ENCODE measurements at places on chromosomes 12 and 14.
A peak's percentile ranks its signal among the peaks of the same experiment; 100 is the strongest.

DNA sequence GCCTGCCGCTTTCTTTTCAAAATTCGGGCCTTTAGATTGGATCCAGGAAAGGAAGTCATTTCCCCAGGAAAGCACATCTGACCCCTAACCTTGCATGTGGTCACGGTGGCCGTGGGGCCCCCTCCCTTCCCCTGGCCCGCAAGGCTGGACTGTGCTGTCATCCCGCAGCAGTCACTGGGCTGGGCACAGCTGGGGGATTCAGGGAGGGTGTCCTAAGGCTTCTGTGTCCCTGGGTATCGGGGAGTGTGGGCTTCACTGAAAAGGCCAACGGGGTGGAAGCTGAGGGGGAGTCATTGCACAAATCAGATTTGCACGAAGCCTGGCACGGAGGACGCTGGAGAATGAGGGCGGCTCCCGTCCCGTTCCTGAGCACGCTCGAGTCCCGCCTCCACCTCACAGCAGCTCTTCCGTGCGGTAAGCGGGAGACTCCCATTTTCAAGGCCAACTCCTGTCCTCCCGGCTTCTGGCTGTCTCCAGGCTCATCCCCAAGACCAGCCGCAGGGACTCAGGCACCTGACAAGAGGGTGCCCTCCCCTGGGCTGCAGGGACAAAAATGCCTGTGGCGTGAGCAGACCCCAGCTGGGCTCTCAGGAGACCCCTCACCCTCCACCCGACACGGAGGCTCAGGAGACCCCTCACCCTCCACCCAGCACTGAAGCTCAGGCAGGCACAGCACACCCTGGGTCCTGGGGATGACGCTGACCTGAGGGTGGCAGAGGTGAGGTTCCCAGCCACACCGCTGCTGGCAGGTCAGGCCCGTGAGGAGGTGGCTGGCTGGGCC, 9.6 kb downstream of the XRCC3 start:
- no peak for DNase-seq

GRCh38 chr12:91877022-91877421, 268.6 kb downstream of the BTG1 start:
- DNase-seq, result peak; percentile 47

DNA sequence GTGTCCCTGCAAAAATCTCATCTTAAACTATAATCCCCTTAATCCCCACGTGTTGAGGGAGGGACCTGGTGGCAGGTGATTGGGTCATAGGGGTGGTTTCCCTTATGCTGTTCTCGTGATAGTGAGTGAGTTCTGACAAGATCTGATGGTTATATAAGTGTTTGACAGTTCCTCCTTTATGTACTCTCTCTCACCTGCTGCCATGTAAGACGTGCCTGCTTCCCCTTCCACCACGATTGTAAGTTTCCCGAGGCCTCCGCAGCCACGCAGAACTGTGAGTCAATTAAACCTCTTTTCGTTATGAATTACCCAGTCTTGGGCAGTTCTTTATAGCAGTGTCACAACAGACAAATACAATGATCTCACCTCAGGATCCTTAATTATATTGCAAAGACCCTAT, 45.2 kb upstream of the MAP1LC3B2 start:
- DNase-seq, result no peak

DNA sequence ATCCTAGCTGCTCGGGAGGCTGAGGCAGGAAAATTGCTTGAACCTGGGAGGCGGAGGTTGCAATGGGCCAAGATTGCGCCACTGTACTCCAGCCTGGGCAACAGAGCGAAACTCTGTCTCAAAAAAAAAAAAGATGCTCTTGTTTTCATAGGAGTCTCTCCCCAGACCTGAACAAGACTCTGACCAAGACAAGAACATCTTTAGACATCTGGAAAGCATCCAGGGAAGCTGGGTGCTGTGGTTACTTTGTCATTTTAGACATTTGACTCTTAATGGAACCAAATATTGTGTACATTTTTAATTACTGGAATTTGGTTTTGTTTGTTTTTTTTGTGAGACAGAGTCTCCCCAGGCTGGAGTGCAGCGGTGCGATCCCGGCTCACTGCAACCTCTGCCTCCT, 21.1 kb upstream of the ATF1 start:
- peak; percentile 36 for DNase-seq

GRCh38 chr12:68264857-68265256, 11.5 kb upstream of the IL22 start:
- peak; percentile 95 for DNase-seq

DNA sequence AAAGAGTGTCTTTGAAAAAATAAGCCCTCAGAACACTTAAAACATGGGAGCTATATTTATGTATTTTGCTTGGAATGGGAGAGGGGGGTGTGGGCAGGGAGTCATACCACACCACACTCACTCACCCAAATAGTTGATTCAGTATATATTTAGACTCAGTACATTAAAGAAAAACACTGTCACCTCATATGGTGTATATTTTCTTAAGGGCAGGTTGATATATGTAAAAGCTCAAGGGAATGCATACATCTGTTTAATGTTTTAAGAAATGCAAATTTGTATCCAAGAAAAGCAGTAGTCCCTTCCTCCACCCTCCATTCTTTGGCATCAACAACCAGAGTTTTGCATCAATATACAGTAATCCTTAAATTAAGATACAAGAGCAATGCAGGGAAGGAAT, 1.4 kb downstream of the NFYB start:
- peak; percentile 56 for DNase-seq

DNA sequence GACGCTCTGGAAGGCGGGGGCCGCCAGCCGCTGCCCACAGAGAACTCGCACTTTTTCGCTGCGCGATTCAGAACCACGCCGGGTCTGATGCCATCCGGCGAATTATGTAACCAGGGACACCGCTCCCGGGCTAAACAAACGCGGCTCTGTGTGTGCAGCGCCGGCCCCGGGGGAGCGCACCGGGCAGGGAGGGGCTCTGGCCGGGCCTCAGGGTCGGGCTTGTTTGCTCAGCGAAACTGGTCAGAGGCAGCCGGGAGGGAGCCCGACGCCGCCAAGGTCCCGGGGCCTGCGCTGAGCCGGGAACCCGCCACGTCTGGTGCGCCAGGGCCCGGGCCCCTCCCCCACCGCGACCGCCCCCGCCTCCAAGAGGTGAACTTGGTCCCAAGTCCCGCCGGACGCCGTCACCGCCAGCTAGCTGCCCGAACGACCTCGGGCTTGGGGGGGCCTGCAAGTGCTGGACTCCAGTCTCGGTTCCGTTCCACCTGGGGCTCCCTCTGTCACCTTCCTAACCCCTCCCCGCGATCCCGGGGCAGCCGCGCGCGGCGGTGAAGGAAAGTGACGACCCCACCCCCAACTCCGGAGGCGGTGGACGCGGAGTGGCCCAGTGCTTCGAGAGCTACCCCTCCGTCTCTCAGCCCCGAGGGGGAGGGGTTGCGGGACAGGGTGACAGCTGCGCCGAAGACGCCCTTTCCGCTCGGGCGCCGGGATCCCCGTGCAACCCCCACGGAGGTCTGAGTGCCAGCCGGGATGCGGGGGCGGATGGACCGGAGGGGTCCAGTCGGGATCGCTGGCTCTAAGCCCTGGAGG, 848 bp downstream of the CTDSP2 start:
- peak; percentile 36 for DNase-seq

- DNase-seq, result no peak
These were observed 9.9 kb downstream of the PITPNM2 start for GRCh38 chr12:123140676-123141614.

GRCh38 chr14:75493592-75494087, 28.6 kb upstream of the BATF start:
- DNase-seq, result no peak

- peak; percentile 1 for DNase-seq
These were observed 179.6 kb downstream of the NELL2 start for GRCh38 chr12:44696542-44696941.

DNA sequence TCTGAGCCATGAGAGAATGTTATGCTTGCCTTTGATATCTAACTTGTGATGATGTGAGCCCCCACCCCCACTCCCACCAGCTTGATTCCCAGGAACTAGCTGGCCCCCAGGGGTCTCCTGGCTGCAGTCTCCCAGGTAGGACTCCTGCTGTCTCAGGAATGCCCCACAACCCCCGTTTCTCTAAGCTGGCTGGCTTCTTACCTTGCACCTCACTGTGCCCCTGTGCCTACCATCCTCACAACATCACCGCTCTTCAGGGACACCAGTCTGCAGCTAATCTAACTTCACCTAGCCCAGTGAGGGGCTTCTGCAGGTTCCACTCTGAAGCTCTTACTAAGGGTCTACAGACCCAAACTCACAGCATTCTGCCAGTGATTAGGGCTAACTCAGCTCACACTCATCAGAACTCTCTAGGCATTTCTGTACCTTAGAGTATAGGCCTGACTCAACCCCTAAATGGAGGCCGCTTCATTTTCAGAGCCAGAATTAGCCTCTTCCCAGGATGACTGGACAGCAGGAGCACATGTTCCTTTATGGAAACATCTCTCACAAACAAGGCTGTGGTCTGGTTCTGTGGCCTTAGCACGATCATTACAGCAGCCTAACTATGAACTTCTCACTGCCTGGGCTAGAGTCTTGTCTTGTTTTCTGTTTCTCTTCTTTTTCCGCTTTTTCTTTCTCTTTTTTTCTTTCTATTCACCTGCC, 72.8 kb upstream of the IFNG-AS1 start:
- DNase-seq, result no peak

GRCh38 chr12:113670742-113671141, 199.1 kb upstream of the LHX5 start:
- DNase-seq, result no peak
